Hypothalamus (tissue), 51 donors: ENCODE measurements at places on chromosomes 11 and 22.

GRCh38 chr11:407651-408123 lies 7.1 kb downstream of the SIGIRR start:
- DNase-seq: no peak

DNA sequence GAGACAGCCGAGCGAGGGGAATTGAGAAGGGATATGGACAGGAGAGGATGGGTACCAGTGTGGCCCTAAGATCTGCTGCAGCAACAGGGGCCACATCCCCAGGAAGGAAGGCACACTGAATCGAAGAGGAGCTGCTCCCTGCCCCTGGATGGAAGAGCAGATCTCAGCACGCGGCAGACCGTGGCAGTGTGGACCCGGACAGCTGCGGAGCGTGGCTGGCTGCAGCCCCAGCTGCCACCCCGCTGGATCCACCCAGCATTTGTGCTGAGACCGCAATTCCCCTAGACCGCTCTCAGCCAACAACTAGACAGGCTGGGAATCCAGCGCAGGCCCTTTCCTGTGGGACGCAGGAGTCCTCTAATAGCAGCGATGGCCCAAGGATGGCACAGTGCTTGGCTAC lies 94.7 kb downstream of the NECTIN1 start:
- no peak for DNase-seq

- no peak for DNase-seq
Observed at GRCh38 chr11:62004473-62004872, 37.0 kb upstream of the FTH1 start.

GRCh38 chr22:30598986-30599385 lies 7.3 kb upstream of the PES1 start:
- no peak for DNase-seq

DNA sequence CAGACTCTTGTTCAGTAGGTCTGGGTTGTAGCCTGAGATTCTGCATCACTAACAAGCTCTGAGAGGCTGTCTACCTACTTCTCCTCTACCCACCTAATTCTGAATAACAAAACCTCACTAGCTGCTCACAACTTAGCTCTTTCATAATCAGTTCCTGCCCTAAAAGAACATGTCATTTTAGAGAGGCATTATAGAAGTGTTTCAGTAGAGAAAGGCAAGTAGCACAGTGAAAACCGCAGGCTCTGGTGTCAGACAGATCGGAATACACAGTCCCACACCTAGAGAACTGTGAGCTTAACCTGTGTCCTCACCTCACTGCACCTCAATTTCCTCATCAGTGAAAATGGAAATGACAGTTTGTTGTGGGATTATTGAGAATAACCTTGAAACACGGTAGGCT lies 1337.6 kb upstream of the TENM4 start:
- no peak for DNase-seq

DNA sequence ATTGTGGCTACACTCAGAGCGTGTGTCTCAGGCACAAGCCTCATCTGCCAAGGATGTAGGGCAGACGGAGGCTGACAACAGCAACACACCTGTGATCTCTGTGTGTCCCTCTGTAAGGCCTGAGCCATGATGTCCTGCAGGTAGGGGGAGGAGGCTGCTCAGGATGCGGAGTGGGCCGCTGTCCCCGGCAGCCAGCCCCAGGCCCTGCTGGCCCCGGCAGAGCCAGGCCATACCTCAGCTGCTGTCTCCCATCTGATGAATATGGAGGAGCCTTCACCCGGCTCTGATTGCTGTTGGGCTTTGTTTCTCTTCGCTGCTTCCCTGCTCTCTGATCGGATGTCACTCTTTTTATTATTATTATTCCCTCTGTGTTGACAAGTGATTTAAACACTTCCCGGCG lies 83.6 kb upstream of the NCAM1 start:
- DNase-seq: no peak

DNA sequence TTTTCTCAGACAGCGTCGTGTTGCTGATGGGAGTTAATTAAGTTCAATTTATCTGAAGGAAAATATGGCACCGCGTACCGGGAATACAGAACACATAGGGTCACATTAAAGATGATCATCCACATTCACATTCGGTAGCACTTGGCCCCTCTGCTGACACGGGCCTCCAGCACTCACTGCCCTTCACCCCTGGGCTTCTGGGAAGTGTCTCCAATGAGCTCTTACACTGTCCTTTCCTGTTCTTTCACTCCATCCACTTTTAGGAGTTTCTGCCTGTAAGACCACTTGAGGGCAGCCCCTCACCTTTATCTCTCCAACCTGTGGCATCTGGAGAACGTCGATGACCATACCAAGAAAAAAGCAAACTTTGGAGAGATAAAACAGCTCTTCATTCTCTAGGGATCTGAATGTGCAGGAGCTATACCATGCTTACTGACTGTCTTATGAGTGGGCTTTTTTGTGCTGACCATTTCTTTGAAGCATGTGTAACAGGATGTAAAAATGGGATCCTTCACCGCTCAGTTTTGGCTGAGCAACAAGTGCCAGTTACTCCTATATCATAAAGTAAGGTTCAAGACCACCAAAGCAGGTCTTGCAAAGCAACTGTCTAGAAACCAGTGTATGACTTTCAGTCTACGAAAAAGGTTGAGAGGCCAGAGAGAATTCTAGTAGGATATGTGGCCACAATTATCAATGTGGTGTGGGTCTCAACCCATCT lies 1.1 kb upstream of the SERGEF start:
- no peak for DNase-seq

DNA sequence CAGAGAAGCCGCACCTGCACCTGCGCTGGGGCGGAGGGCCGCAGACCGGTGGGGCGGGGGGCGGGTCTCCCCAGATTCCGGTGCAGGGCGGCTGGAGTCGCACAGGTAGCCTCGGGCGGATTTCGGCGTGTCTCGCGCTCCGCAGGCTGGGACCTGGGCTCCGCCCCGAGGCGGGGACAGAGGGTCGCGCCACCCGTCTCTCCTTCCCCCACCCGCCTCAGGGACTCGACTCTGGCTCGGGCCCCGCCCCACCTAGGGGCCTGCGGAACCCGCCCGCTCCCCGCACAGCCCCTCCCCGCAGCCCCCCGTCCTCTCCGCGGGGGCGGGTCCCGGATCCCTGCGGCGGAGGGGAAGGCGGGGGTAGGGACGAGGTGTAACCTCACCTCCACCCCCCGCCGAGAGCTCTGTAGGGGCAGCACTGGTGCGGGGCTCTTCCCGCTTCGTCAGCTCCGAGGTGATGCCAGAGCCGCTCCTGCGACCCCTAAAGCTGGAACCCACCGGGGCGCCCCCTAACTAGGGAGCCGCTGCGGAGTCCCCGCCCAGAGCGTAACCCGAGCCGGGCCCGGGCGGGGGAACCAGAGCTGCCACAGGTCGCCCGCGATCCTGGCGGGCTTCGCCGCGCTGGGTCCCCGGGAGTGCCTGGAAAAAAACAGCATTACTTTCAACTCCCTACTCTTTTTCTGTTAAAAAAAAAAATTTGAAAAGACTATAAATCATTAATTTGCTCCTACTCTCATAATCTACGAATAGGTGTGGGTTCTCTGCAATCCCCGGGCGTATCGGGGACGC lies at the start of gene SLC29A2:
SLC29A2 (minus strand) TSS at position 134 of the 789 bp plus-strand sequence. CDS start 169 bp downstream, outside the sequence.
- DNase-seq: peak; percentile 51

DNA sequence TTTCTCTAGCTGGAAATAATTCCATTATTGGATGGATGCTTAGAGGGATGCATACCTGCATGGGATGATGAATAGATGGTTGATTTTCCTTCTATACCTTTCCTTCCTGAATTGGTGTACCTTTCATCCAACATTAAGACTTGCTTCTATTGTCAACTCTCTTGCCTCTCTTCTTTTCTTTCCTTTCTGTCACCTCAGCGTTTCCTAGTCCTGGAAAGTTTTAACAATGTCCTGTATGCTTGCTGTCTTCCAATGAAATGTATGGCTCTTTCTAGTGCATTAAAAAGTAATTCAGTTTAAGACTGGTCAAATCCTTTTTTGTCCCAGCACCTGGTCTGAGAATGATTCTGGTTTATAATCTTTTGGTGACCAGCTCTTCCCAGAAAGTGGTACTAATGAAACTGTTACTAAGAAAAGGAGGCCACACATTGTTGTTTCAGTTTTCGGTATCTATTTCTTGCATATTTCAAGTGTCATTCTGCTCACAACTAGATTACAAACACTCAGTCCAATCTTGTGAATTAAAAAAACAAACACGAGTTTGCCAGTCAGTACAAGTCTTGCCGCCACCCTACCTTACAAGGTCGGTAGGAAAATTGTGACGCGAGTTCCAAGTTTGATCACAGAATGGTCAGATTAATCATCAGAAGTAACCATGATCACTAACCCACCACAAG lies 8.0 kb downstream of the POU2AF1 start:
- DNase-seq: no peak

DNA sequence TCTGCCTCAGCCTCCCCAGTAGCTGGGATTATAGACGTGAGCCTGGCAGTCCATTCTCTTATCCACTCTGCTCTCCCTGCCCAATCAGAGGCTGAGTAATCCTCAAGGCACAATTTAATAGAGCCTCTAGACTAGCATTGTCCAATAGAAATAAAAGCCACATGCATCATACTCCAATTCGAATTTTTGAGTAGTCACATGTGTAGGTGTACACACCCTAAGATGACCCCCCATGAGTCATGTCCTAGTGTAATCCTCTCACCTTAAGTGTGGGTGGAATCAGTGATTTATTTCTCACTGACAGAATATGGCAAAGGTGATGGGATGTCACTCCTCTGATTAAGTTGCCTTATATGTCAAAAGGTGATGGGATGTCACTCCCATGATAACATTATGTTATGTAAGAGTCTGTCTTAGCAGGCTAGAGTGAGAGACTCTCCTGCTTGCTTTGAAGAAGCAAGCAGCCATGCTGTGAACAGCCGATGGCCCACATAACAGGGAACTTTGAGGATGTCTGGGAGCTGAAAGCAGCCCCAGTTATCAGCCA lies 61.3 kb downstream of the MN1 start:
- no peak for DNase-seq

GRCh38 chr11:74641905-74642304 lies 49.5 kb downstream of the POLD3 start:
- DNase-seq: no peak

DNA sequence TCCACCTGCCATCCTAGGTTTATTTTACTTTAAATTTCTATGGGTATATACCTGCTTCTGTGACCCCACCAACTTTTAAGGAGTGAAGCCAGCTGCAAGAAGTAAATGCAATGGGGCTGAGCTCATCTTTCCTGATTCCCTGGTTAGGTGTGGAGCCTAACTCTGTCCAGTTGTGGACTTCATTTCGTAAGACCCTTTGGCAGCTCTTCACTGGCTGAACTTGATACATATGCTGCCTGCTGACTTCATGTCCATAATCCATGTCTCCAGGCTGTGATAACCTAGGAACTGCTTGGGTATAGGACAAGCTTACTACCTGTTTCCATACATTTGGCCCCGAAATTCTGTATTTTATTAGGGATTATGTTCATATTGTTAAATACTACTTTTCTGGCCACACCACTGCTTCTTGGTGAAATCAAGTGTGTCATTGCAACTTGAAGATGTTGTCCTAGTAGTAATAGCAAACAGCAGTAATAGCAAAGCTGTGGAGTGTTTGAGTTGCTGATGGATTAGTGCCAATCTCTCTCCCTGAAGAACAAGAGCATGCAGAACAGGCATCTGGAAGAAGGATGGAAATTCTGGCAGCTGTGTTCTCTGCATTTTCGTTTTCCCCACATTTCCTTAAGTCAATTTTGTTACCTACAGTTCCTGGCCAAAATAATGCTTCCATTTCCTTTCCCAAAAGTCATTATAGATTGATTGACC lies 31.2 kb downstream of the LDLRAD3 start:
- DNase-seq: no peak

DNA sequence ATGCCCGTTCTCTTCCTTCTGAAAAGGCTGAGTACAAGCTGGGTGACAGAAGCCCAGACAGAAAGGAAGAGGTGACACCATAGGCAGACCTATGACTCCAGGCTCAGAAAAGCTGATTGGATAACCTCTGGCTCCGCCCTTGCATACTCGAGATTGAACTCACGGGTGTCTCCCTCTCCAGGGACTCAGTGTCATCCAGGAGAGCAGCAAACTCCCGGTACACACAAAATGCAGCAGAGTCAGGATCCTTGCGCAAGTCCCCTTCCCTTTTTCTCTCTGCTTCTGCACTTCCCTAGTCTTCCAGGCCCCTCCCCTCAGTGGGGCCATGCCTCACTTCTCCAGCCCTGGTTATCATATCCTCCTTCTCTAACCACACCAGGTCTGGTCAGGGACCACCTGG lies 9.8 kb downstream of the SCN4B start:
- DNase-seq: no peak

GRCh38 chr11:15107730-15108515 lies 6.8 kb upstream of the INSC start:
- DNase-seq: no peak

DNA sequence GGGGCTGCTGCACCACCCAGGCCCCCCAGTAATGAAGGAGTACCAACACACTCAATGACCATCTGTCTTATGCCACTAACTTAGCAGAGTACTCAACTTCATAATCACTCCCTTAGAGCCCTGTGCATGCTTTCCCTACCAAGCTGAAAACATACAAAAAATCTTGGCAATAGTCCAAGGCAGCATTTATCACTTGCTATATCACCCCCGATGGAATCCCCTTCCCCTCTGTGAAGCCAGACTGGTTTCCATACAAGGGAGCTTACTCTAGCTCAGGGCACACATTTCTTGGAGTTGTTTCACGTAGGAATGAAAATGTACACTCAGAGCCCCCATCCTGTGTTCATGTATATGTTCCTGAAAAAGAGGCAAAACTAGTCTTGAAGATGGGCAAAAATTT lies 301.3 kb upstream of the TENM4 start:
- DNase-seq: no peak

GRCh38 chr11:45036733-45037132 lies 86.0 kb upstream of the TP53I11 start:
- DNase-seq: no peak

- DNase-seq: no peak
Observed at GRCh38 chr11:94597896-94598295, 30.7 kb downstream of the PIWIL4 start.

DNA sequence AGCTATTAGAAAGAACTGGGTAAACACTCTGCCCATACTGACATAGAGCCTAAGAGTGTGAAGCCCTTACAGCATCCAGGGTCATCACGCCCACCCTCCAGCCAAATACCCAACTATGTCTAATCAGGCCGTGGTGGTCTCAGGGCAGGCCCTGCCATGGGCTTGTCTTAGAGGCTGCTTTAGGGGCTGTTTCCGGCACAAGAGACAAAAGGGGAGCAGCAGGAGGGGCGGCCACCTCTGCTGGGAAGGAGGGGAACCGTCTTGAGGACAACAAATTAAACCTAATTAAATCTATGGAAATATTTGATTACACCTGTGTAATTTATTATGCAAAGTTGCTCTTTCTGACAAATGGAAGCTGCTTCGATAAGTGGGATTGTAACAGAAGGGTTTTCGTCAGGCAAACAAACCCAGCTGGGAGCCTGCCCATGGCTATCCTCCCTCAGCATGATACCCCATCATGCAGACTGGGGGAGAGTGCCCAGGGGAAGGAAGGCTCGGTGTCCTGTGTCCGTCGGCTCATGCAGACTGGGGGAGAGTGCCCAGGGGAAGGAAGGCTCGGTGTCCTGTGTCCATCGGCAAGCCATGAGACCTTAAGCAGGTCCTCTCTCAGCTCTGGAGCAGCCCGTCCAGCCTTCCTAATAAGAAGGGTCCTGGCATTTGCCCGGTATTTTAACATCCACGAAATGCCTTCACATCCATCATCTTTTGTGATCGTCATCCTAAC lies 163.6 kb upstream of the B3GAT1 start:
- DNase-seq: no peak
